ENCODE measurements at places on chromosomes 16 and 17.

DNA sequence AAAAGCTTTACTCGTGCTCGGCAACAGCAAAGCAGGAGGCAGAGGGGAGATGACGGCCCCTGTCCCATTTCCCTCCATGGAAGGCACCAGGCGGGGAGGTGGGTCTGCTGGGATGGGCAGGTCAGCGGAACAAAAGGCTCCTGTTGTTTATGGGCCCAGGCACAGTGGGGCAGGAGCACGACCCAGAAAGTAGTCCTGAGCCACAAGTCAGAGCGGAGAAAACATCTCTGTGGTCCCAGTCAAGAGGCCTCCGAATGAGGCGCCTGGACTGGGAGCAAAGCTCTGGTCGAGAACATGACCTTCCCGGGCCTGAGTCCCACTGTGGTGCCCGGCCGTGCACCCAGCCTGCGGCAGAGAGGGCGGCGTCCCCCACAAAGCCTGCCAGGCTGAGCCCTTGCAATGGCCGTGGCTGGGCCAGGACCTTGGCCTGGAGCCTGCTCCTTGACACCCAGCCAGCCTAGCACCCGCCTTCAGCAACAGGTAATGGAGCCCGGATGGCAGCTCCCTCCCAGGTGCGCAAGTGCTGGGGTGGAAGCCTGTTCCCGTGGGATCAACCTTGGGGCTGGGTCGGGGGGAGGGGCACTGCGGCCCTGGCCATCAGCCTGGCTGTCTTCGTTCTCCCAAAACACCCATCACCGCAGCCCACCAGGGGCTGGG lies 3.6 kb downstream of the RFNG start:
- no peak for DNase-seq

GRCh38 chr17:60769327-60769726 lies 91.7 kb downstream of the BCAS3 start:
- no peak for DNase-seq

DNA sequence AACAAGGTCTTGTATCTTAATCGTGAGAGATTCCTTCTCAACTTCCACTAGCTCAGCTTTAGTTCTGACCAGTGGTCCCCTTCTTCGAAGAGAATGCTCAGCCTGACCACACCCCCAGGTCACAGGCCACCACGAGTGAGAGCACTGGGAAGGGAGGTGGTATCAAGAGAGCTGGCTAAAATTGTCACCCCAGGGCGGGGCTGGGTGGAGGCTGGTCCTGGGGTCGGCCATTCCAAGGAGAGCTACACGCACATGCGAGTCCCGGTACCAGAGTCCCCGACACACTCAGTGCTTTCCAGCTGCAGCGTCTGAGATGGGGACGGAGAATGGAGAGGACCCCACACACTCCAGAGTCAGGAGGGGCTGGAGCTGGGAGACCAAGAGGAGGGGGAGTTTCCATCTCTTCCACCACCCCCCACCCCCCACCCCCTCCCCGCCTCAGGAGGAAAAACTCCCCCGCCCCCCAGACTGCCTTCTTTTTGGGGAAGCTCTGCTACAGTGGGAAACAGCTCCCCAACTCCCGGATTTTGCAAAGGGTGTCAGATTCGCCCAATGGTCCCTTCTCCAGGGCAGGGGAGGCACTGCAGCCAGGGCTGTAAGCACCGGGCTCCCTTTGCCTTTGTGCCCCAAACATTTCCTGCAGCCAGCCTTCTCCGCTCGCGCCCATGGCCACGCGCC lies 1.6 kb downstream of the C1QL1 start:
- no peak for DNase-seq

DNA sequence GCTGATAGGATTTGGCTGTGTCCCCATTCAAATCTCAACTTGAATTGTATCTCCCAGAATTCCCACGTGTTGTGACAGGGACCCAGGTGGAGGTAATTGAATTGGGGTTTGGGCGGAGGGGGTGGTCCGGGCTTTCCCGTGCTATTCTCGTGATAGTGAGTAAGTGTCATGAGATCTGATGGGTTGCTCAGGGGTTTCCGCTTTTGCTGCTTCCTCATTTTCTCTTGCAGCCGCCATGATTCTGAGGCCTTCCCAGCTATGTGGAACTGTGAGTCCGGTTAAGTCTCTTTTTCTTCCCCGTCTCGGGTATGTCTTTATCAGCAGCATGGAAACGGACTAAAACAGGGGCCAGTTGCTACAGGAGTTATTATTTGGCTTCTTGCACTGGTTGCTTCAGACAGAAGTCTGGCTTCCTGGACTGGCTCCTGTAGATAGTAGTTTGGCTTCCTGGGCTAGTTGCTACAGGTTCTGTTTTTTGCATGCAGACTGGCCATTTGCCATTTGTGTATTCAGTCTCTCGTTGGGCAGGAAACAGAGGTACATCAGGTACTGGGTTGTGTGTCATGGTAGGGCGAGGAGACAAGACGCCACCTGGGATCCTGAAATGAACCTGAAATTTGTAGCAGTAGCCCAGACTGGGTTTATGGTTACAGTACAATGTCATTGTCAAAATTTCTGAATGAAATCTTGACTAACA lies 32.6 kb downstream of the CNTNAP4 start:
- no peak for DNase-seq

DNA sequence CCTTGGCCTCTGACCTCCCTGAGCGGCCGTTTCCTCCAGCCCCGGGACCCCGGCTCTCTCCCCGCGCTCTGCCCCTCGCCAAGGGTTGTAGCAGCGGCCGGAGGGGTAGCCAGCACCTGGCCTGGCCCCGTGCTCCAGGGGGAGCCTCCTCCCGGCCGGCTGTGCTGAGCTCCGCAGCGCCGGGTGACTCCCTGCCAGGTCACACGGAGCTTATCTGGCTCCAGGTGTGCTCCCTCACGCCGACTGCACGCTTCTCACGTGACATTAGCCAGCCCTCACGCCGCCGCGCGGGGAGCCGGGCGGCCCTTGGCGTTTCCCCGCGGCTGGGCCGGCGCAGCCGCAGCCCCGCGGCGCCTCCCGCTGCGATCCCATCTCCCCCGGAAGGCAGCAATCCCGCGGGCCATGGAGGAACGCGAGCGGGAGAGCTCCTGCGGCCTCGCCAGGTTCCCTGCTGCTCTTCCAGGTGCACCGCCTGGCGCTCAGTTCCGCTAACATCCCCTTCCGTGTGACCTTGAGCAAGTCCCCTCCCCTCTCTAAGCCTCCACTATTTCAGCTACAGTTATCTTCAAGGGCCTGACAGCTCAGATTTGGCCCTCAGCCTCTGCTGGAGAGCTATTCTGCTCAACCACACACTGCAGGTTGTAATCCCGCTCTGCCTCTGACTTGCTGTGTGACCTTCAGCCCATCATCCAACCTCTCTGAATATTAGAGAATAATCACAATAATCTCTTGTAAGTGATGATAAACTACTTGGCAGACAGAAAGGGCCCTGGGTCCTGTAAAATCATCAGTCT lies 3.4 kb downstream of the MYO18A start:
- peak; percentile 79 for DNase-seq

- no peak for DNase-seq
Measured at GRCh38 chr16:1818204-1818872, 8.3 kb downstream of the HAGH start.

- DNase-seq: no peak
Measured at GRCh38 chr16:72751076-72751475, 296.9 kb downstream of the ZFHX3 start.

DNA sequence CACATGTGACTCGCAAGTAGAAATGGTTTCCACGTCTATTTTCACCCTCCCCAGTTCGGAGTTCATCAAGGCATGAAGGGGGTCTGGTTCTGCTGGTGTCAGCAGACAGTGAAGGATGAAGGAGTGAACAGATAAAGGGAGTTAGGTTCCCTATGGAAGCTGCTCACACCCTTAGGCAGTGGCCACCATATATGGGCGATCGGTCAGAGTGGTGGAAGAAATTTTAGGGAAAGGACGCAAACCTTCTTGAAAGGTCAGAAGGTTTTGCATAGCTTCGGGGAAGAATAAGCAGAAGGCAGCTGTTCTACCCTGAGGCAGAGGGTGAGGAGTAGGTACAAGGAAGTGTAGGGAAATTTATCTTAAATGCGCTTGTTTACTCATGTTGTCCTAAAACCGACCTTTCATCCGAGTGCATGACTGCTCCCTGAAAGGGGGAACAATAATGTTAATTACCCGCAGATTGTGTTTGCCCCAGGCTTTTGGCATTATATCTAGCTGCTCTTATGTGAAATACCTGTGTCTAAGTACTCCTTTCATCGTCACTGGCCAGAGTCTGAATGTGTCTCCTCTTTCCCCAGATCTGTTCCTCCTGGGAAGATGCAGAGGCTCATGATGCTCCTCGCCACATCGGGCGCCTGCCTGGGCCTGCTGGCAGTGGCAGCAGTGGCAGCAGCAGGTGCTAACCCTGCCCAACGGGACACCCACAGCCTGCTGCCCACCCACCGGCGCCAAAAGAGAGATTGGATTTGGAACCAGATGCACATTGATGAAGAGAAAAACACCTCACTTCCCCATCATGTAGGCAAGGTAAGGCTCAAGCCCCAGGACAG lies 12.5 kb downstream of the CDH5 start:
- no peak for DNase-seq

GRCh38 chr16:29737713-29738112 lies 8.1 kb downstream of the C16orf54 start:
- no peak for DNase-seq

DNA sequence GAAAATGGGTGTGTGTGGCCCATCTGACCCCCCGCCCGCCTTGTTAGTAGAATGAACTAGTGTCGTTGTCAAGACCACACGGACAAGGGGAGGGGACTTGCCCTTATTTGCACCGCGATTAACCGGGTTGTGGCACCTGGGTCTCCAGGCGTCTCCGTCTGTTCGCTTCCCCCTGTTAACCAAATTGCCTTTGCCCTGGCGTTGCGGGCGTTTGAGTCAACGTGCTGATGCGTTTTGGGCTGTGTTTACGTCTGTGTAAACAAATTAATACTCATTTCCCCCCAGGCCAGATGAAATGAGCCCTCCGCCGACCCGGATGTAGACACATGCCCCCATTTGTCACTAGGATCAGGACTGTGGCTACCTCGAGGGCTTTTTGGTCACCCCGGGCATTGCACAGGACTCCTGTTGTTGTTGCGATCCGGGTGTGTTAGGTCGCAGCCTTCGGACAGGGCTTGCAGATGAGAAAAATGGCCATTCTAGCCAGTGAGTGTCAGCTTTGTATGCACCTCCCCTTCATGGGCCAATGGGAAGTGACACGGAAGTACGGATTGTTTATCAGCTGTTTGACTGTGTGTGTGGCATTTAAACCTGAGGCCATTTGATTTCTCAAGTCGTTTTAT lies 906 bp downstream of the RBL2 start:
- peak; percentile 70 for DNase-seq

DNA sequence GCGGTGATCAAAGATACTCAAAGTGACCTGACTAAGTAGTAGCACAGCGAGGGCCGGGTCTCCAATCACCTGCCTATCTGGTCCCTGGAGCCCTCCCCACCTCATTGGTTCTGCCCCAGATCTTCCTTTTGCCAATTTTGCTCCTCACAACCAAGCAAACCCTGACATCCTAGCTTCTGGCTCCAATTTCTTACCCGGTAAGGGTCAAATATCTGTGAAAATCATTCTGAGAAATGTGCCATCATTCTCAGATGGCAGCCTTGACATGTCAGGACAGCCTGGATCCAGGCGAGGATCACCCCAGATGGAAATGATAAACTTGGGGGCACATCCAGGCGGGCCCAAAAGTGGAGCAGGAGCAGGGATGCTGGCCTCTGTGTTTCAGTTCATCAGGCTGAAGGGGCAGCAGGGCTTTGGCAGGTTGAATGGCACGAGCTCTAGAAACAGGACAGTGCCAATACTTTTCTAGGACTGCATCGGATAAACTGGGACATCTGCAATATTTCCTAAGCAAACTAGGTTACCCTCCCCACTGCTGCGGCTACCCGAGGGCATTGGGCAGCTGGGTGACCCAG lies 83.9 kb downstream of the SHISA6 start:
- DNase-seq: no peak

All from left colon (tissue), 2 donors.